ENCODE measurements at places on chromosomes 5 and 9.
A peak's percentile ranks its signal among the peaks of the same experiment; 100 is the strongest.

GRCh38 chr9:18297056-18297841 is 176.7 kb upstream of the ADAMTSL1 start:
- DNase-seq = no peak

DNA sequence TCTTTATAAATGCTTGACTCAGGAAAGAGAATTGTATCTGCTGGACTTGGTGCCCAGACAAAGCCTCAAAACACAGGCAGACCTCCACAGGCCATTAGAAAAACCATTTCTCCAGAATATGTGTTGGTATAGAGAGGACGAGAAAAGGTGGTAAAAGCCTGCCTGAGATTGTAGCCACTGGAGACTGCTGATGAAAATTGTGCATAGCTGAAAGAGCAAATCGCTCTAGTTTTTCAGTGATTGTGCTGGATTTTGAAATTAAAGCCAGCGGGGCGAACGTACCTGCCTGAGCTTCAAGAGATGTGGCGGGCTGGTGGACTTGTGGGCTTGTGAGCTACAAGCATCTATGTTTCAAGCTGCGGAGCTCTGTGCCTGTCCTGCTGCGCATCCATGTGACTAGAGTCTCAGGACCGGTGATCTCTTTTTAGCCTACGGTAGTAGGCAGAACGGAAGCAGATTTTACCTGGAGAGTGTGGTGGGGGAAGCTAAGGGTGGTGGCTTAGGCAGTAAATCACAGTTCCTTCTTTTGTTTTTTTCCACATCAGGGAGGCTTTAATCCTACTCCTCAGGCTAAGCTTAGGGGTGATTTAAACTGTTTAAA is 193.6 kb downstream of the SREK1 start:
- DNase-seq = no peak

DNA sequence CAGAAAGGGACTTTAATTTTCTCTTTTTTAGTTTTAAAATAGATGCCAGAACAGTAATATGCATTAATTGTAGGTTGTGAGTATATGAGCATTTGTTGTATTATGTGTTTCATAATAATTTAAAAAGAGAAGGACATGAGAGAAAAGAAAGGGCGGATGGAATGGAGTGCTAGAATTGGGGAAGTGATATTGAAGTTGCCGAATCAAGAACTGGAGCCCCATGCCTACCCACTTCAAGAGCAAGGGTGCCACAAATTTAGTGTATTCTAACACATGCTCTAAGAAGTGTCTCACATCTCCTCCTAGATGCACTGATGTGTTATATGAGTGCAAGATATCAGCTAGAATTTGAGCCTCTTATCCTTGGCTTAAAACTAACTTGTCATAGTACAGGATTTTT is 43.6 kb upstream of the FYB1 start:
- DNase-seq = no peak

GRCh38 chr9:83649080-83649479 is 26.1 kb downstream of the IDNK start:
- DNase-seq = peak; percentile 65

DNA sequence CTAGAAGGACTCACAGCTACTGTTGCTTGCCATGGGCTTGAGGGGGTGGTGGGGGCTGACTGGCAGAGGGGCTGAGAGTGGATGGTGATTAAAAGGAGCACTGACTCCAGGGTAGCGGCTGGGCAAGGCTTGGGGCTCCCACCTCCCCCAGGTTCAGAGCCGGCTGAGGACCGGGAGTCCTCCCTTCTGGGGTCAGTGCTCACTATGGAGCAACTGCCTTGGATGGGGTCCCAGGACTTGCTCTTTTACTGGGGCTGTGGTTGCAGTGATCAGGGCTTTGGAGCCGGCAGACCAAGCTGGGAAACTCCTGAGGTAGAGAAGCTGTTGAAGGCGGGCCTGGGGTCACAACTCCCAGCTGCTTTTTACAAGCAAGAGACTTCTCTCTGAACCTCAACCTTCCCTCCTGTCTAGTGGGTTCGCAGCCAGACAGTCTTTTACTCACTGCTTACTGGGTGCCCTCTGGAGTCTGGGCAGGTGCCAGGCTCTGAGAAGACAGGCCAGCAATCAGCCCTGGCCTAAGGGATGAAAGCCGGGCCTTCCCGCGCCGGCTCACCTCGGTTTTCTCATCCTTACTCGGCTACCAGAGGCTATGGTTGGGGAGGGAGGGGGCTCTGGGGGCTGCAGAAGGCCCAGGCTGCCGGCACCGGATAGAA is 795 bp upstream of the ASS1 start:
- DNase-seq = no peak

- DNase-seq = no peak
These were observed 31.1 kb downstream of the RASA1 start for GRCh38 chr5:87298692-87299362.

GRCh38 chr5:123722451-123722850 is 210.5 kb downstream of the CSNK1G3 start:
- DNase-seq = no peak
